Right ventricle myocardium superior (tissue), 1 donor: ENCODE measurements at places on chromosomes 4 and X.
A peak's percentile ranks its signal among the peaks of the same experiment; 100 is the strongest.

DNA sequence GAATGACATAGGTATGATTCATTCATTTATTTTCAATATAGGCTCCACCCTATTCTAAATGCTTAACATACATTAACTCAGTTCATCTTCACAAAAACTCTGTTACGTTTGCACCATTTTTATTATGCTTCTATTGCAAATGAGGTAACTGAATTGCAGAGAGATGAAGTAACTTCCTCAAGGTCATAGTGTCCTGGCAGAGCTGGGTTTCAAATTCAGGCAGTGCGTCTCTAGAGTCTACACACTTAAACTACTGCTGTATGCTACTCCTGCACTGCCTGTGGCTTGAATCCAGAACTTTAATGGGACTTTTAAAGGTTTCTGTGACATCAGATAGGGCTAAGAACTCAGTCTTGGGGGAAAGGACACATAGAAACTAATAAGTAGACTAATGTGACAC is 413.4 kb downstream of the UBE2NL start:
- no peak for DNase-seq

DNA sequence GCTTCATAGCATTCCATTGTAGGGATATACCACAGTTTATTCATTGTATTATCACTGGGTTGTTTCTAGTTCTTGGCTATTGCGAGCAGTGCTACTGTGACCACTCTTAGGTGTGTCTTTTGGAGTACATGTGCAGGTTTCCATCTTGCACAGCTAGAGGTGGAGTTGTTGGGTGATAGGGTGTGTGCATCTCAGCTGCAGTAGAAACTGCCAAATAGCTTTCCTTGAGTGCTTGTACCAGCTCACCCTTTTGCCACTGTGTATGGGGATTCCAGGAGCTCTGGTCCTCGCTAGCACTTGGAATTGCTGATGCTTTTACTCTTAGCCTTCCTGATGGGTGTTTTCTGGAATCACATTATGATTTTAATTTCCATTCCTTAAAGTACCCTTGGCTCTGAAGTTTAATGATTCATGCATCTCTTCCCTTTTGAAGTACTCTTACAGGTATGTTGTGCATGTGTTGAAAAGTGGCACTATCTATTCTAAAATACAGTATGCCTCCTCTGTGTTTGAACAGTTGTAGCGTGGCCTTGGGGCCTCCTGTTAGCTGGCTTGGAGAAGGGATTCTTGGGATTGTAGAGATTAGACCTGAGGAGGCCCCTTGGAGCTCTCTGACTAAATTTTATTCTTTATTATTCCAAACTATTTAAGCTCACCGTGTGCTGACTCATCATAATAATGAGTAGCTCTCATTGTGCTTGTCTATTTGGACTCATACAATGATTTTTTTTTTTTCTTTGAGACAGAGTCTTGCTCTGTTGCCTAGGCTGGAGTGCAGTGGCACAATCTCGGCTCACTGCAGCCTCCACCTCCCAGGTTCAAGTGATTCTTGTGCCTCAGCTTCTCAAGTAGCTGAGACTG is 38.4 kb downstream of the HTT start:
- no peak for DNase-seq

- DNase-seq = no peak
Measured at GRCh38 chrX:29662759-29663503, 552.4 kb upstream of the MAGEB2 start.

DNA sequence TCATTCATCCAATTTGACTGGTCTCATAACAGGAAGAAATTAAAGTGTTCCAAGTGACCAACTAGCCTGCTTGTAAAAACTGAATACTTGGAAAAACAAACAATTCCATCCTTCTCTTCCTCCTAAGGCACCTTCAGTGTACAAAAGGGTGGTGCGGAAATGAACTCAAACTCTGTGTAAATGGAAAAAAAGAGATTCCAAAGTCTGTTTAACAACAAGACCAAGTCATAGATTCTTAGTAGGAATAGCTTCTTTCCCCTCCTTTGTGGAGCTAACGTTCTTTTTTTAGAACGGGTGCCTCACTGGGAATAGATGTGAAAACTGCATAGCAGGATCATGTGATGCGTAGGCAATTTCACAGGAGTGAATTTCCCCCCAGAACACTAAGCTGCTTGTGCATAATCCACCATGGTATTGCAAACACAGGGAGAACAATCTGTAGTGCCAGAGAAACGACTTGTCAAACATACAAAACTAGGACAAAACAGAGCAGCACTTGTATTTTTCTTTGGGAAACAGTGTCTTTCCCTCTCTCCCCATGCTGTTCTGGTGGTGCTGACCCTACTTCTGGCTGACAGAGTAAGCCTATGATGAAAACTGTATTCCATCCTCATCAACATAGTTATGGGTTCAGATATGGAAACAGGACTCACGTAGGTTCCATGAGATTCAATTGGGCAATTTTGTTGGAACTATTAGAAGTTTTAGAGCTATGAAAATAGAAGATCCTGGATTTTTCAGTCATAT is 13.2 kb upstream of the SOD3 start:
- DNase-seq = no peak

DNA sequence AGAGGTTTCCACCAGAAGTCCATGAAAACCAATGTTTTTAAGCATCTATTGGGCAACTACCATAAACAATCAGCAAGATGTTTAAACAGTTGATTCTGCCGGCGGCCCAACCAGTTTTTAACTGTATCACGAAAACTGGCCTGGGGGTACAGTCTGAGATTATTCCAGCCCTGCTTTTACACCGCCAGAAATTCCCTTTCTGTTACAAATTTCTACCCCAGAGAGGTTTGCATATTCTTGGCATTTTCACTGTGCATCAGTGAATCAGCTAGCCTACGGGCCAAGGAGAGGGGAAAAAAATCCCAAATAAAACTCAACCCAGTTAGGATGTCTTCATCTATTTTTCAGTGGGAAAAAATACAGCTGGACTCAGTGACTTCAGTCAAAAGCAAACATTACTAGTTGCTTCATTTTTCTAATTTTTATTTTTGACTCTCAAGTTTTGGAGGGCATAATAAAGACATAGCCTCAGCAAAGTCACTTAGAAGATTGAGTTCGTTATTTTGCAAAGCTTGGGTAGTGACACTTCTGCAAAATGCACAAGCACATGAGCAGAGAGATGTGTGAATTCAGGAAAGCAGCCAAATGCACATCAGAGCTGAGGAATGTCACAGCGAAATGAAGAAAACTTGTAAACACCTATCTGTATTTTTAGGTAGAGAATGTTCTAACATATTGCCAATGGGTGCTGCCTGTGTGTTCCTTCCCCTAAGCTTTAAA is 167.8 kb upstream of the GK2 start:
- DNase-seq = peak; percentile 45

DNA sequence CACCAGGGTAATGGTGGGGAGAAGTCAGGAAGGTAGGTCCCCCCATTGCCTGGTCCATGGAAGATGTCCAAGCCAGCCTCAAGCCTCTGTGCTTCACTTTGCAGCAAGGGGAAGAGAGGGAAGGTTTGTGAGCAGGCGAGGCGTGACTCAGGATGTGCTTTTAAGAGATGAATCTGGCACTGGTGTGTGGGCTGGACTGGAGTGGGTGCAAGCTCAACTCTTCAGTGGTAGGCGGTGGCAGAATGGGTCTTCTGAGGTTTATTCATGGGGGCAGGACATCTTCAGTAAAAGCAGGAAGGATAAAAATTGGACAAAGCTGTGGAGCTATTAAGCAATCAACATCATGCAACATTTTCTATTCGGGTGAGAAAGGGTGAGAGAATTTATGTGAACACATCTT is 19.4 kb downstream of the GPM6B start:
- DNase-seq = no peak

GRCh38 chrX:18995221-18995620 is 11.3 kb upstream of the PHKA2 start:
- no peak for DNase-seq

DNA sequence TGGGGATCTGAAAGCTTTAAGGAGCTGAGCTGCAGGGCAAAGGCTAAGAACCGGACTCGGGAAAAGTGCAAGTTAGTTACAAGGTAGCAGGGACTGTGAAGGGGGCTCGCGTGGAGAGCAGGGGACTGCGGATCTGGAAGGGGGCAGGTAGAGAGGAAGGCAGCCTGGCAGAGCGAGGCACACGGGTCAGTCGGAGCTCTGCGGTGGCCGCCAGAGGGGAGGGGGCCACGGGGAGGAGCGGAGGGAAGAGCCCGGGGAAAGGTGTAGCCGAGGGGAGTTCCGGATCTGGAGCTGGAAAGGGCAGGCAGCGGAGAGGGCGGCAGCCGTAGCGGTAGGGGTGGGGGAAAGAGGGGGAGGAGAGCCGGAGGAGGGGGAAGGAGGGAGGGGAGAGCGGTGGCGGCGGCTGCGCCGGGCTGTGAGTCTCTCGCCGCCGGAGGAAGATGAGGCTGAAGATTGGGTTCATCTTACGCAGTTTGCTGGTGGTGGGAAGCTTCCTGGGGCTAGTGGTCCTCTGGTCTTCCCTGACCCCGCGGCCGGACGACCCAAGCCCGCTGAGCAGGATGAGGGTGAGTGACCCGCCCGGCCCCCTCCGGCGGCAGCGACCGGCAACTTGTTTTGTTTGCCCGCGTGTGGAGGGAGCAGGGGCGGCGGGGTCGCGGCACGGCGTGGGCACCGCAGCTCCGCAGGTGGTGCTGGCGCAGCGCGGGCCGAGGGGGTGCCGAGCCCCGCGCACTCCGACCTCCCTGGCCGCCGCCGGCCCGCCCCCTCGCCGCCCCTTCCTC is at the start of gene GALNT7:
GALNT7 (plus strand) TSS at position 416 of the 782 bp plus-strand sequence; CDS start at position 441, 25 bp downstream.
- DNase-seq = peak; percentile 75

GRCh38 chr4:77493829-77494551 is 111.6 kb upstream of the CXCL13 start:
- no peak for DNase-seq

- no peak for DNase-seq
Measured at GRCh38 chr4:38162240-38162784, 202.1 kb downstream of the PTTG2 start.

- DNase-seq = peak; percentile 92
Measured at GRCh38 chrX:154398668-154399526, 720 bp downstream of the RPL10 start.

DNA sequence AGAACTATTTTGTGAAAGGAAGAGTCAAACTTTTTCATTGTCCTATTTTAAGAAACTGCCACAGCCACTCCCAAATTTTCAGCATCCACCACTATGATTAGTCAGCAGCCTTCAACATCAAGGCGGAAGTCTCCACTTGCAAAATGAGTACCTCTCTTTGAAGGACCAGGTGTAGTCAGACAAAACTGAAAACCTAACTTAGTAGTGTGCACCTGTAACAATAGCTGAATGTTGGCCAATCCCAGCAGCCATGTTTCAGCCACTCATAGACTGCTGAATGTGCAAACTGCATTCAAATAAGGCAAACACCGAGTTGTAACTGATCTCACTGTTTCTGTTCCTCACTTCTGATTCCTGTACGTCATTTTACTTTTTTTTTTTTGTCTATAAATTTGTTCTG is 341.1 kb downstream of the IL15 start:
- DNase-seq = no peak

DNA sequence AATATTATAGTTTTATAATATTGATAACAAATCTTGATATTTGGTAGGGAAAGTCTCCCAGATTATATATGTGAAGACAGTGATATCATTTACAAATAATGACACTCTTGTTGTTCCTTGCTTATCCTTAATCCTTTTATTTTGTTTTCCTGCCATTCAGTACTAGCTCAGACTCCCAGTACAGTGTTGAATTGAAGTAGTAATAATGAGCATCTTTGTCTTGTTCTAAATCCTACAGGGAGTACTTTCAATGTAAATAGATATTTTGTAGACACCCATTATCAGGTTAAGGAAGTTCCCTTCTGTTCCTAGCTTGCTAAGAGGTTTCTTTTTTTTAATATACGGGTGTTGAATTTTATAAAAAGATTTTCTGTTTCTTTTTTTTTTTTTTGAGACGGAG is 33.0 kb downstream of the WWC2 start:
- DNase-seq = no peak

DNA sequence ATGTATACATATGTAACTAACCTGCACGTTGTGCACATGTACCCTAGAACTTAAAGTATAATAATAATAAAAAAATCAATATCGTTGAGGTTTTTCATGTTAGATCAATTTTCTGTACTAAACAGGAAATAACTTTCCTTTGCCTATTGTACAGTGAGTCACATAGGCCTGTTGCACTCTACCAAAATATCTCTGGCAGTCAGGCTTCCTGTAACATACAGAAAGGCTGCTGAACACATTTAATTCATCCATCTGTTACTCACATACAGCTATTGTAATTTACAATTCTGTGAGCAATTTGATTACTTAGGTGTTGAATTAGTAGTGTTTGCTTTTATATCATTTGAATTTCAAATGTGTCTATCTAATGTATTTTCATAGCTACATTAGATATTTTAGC is 427.8 kb downstream of the TMA16 start:
- no peak for DNase-seq
